ENCODE measurements at places on chromosomes 5 and 9.

DNA sequence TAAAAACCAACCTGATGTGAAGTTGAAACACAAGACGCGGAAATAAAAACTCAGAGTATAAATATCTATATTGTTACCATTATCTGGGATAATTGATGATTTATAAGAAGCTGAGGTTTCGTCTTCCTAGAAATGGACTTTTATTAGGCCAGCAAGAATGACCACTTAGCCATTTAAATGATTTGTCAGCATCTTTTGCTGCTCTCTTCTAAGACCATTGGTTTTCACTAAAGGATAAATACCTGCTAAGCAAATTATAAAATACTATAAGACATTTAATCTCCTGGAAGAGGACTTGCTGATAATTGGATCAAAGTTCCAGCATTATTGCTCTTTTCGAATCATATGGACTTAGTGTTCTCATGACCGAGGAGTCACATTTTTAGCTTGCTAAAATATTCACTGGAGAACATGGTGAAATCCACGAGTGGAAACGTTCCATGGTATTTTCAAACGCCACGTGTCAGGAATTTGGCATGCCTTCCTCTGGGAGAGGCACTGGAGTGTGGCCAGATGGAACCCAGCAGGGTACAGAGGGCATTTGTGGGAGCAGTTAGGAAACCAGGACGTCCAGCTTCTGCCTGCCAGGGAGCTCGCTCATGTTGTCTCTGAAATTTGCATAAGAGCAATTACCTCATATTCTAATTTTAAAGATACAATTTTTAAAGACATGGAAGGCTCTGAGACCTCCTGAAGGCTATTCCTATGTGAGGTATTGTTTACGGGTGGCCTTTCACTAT lies 43.1 kb downstream of the TNFAIP8 start:
- DNase-seq, result no peak

DNA sequence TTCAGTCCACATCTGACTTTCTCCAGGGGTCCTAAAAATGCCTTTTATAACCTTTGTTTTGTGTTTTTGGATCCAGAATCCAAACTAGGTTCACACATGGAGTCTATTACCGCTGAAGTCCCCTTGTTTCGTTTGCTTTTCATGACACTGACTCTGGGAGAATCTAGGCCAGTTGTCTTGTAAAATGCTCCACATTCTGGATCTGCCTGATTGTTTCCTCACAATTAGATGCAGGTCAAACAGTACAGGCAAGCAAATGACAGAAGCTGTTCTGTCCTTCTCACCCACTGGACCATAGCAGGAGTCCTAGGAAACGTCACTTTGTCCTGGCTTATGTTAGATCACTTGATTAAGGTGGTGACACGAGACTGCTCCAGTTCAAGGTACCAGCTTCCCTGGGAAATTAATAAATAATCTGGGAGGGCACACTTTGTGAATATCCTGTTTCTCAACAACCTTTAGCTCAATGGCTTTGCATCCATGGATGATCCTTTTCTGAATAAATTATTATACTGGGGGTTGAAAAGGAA lies 34.1 kb downstream of the FABP6 start:
- no peak for DNase-seq

DNA sequence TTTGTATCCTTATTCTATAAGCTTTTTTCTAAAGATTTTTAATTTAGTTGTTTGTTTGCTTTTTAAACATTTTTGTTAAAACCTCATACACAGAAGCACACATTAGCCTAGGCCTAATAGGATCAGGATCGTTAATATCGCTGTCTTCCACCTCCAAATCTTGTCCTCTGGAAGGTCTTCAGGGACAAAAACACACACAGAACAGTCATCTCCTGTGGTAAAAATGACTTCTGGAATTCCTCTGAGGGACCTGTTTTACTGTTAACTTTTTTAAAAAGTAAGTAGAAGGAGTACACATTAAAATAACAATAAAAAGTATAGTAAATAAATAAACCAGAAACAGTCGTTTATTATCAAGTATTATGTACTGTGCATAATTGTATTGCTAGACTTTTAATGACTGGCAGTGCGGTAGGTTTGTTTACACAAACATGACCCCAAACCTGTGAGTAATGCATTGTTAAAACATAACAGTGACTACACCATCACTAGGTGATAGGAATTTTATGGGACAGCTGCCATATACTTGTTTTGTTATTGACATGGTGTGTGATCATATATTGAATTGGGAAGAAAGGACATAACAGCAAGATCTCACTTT lies 109.6 kb downstream of the ZCCHC7 start:
- DNase-seq, result no peak

GRCh38 chr5:178489271-178489976 lies 100.8 kb downstream of the COL23A1 start:
- DNase-seq, result no peak

DNA sequence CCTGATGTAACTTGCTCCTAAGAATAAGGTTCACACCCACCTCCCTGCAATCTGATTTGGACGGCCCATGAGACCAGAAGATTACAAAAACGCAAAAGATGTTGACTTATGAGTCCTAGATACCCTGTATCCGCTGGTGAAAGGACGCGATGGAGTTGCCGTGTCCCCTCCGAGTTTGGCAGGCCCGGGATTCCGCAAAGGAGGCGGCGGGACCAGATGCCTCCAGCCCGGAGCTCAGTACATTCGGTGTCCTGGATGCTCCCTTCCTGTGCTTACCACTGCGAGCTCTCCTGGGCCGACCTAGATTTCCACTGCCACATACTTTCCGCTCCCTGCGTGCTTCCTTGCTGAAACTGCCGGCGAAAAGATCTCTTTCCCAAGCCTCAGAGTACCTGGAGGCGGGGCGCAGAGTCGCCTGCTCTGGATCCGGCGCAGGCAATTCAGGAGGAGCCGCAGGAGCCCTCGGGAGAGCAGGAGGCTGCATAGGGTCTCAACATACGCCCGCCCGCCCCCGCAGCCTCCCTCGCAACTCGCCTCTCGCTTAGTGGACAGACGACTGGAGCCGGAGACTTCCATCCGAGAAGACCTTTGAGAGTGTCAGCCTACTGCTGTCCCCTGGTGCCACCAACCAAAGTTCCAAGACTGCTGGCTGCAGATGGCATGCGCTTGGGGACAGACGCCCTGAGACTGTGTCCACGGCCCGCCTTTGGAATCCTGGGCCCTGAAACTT lies 39.8 kb downstream of the ANXA2R start:
- peak; percentile 74 for DNase-seq

- DNase-seq, result no peak
Observed at GRCh38 chr5:95967236-95967635, 5.6 kb upstream of the ELL2 start.

DNA sequence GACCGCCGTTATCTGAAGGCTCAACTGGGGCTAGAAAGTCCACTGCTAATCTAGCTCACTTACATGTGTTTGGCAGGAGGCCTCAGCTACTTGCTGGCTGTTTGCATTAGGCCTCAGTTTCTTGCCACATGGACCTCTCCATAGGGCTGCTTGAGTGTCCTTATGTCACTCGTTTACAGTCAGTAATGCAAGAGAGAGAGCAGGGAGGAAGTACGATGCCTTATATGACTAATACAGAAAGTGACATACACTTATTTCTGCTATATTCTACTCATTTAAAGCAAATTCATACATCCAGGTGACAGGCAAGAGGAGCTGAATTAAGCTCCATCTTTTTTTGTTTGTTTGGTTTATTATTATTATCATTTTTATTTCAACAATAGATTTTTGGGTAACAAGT lies 179.6 kb downstream of the LURAP1L start:
- DNase-seq, result no peak

GRCh38 chr5:52804387-52804791 lies 16.7 kb downstream of the ITGA1 start:
- no peak for DNase-seq

GRCh38 chr5:113682497-113683136 lies 169.1 kb downstream of the YTHDC2 start:
- DNase-seq, result peak; percentile 34

GRCh38 chr5:143749581-143750205 lies 62.3 kb upstream of the HMHB1 start:
- DNase-seq, result no peak

GRCh38 chr9:96619491-96620180 lies at the start of gene CDC14B:
CDC14B (minus strand) TSS chr9:96619843; CDS start chr9:96619378, 465 bp downstream.
- DNase-seq, result peak; percentile 96

DNA sequence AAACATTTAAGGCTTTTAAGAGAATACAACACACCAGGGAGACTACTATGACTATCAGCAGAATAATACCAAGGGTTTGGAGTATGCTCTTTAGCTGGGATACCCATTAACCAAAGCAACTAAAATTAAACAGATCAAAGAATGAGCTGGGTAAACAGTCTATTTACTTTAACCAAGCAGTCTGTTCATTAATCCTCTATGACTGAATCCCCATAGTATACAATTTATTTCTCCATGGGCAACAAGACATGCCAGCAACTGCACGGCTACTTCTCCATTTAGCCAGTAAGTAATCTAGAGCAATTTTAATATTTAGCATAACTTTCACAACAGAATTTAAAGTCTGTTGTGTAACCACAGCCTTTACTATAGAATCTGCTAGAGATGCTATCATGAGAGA lies 77.6 kb downstream of the CDO1 start:
- no peak for DNase-seq
